ENCODE measurements at places on chromosomes 4 and X. TPM values are rescaled to one million over a fixed set of nuclear protein-coding genes. Genes with fewer than 3 reads are reported as not detected.

BTK gene
- total RNA-seq = 4.0 TPM

GRCh38 chr4:85381968-85382367, 93.0 kb upstream of the ARHGAP24 start:
- DNase-seq = no peak

DNA sequence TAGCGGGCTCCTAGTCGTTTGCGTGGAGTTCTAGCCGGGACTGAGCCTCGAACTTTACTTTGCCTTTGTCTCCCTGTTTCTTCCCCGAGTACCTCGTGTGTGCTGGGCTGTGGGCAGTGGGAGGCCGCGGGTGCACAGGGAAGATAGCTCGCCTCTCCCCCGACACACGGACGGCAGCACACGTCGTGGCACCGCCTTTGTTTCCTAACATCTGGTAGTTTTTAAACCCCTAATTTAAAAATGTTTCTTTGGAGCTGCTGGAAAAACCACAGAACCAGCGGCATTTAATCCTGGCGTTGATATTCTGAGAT, 866 bp downstream of the RBM46 start:
- no peak for DNase-seq

DNA sequence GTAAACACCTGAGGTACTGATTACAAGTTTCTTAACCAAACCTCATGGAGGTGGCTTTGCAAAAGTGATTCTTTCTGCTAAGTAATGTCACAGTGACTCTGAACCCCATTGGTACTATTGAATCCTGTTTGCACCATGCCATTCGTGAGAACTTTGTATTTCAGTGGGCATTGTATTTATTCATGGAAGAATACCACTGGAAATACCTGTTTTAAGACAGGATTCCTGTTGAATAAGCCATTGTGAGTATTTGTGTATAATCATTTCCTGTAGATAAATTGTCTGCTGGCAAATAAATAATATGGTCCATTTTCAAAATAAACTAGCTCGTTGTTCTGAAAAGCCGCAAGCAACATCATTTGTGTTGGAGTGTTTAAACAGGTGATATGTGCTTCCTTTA, 136.4 kb upstream of the GUCY1A1 start:
- DNase-seq = no peak

SERPINA7 gene
- total RNA-seq = not detected

GRCh38 chr4:172996571-172997216, 171.9 kb upstream of the GALNT7 start:
- no peak for DNase-seq

DNA sequence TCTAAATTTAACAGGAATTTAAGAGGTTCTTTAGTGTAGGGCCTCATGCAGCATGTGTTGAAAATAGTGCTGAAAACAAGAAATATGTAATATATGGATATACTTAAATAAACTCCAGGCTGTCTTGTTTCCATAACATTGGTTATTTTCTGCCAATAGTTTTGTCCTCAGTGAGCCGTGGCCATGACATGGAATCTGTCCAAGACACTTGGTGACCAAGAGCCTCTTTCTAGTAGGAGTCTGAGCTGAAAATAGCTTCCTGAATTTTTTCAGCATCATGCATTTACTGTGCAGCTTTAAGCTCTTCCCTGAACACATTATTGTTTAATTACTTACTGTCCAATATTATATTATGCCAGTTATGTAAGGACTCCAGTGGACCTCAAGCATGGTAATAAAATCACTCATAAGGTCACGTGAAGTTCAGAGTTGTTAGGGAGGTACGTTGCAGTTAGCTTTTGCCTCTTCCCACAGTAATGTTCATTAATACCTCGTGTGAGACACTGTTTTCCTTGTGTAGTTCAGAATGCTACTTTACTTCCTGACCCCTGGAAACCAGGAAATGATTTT, 488.2 kb downstream of the GRID2 start:
- DNase-seq = no peak

GRCh38 chr4:112111306-112111705, 33.9 kb upstream of the FAM241A start:
- no peak for DNase-seq

DNA sequence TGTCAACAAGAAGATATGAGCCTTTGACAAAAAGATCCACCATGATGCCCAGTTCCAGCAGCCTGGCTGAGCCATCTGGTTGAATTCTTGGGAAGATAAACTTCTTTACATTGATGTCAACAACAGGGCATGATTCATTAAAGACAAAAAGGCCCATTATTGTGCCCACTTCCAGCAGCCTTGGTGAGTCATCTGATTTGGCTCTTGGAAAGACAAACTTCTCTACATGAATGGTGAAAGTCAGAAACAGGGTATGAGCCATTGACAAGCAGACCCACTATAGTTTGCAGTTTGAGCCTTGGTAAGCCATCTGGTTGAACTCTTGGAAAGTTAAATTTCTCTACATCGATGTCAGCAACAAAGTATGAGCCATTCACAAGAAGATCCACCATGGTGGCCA, 4.1 kb upstream of the CSF2RA start:
- no peak for DNase-seq

PGAM4 gene
- total RNA-seq = not detected

DNA sequence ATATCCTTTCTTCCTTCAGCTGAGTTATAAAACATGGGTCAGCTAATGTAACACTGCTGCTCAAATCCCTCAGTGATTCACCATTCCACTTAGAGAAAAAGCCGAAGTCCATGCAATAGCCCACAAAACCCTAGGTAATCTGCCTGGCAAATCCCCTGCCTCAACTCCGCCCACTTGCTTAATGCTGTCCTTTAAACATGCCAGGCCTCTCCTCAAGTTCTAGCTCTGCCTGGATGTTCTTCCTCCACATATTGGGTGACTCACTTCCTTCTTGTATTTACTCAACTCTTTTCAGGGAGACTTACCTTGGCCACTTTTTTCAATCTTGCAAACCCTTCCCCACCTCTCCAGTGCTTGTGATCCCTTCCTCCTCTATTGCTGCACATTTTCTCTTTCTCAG, 89.8 kb downstream of the EMCN start:
- no peak for DNase-seq

GRCh38 chrX:43836435-43837184, 45.6 kb downstream of the MAOB start:
- no peak for DNase-seq

PITX2 gene
- not detected for total RNA-seq

CDKL2 gene
- 1.6 TPM for total RNA-seq

- DNase-seq = no peak
These were observed 5.1 kb upstream of the VBP1 start for GRCh38 chrX:155211208-155211607.

GRCh38 chr4:165133150-165133549, 20.5 kb upstream of the TMEM192 start:
- DNase-seq = no peak

DNA sequence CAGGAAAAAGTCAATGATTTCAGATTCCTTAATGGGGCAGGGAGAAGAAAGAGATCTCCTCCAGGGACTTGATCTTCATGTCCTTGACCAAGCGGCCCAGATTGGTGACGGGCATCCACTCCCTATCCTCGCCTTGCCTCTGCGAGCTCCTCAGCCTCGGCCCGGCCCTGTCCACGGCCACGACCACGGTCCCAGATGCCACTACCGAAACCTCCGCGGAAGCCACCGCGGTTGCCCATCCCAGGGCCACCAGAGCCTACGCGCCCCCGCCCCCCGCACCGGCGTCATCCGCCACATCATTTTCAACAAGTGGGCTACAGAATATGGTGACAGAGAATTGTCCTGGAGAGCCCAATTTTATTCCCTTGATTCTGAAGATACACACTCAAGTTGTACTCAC, 751.2 kb upstream of the PABPC4L start:
- no peak for DNase-seq

SMIM43 gene
- not detected for total RNA-seq

DNA sequence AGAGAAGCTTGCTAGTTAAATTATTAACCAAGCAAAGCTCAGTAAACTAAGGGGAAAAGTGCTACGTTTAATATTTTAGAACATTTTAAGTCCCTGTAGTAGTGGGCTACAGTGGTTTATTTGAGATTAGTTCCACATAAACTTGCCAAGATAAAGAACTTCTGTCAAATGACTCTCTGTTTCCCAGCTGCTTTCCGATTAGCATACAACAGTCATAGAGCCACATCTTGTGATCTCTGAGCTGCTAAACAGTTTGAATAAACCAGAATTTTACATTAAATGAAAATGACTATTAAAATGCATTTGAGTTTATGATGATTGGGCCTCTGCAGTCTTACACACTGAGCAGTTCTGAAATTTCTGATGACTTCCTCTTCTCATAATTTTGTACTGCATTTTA, 568.5 kb downstream of the IQCM start:
- DNase-seq = no peak

DNA sequence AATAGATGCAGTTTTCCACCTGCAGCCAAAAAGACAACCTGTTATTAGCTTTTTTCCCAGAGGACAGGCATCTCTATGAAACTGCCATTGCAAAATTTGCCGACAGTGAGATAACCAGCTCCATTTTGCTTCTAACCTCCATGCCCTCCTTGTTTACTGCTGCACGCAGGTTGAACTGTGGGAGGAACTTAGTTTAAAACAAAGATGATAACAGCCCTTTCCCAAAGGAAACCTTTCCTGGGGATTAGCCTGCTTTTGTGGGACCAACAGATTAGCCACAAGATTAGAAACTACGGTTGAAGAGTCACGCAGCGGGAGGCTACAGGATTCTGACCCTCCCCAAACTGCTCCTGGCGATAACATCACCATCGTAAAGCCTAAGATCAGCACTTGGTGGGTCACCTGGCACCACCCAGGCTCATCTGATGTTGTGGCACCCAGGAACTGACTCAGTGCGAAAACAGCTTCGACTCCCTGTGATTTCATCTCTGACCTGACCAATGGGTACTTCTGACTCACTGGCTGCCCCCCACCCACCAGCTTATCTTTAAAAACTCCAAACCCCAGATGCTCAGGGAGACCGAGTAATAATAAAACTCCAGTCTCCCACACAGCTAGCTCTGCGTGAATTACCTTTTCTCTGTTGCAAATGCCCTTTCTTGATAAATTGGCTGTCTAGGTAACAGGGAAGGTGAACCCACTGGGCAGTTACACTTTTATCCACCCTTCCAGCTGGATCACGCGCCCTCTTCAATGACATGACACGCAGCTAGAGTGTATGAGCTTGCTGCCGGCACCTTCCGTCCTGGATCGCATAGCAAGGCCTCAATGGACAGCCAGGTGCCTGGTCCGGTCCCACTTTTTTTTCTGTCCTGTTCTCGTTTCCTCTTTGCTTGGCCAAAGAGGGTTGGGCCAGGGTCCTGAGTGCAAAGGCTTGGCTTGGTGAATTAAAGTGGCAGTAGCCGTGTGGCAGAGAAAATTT, 27.2 kb downstream of the NOP14 start:
- DNase-seq = peak; percentile 19

Measured in body of pancreas (tissue), 4 donors.